ENCODE measurements at places on chromosomes 13 and 19.

GRCh38 chr19:5150902-5151741 is 182.2 kb downstream of the KDM4B start:
- ATAC-seq, result no peak

- ATAC-seq, result no peak
These were observed 2.5 kb downstream of the KDM4B start for GRCh38 chr19:4971424-4971793.

- ATAC-seq, result no peak
These were observed 532.4 kb upstream of the SGCG start for GRCh38 chr13:22648320-22648801.

DNA sequence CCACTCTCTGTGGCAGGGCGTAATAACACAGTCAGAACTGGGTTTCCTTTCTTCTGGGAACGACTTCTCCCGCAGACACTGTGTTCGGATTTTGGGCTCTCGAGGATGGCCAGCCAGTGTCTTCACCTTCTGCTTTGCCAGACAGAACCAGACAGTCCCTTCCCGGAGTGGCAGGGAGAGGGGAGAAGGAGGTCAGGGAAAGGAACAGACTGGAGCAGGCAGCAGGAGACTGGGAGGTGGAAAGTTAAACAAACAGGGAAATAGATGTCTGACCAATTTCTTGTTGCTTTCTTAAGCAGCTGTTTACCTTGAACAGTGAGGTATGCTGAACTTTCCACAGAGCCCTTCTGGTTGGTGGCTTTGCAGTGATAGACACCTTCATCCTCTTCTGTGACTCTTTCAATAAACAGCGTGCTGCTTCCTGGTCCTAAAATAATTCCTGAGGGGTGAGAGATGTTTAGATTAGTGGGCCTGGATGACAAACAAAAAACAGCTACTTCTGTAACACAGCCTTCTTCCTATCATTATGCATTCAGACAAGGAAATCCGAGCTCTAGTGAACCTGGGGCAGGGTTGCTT is 137.6 kb downstream of the FLT1 start:
- no peak for ATAC-seq

DNA sequence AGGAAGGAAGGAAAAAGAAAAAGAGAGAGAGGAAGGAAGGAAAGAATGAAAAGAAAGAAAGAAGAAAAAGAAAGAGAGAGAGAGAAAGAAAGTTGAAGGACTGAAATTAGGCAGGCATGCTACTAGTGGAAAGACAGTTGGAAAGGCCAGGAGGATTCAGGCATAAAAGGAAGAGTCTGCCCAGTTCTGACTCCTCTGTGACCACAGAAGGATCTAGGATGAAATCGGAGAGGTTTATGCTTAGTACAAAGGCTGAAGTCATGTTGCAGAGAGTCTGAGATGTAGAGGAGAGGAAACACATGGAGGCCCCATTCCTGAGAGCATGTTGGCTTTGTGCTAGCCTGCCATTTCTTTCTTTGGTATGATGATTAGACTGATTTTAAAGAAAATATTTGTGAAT is 246.5 kb upstream of the ARGLU1 start:
- ATAC-seq, result no peak

- no peak for ATAC-seq
These were observed 23.4 kb downstream of the RASL11A start for GRCh38 chr13:27293873-27294515.

DNA sequence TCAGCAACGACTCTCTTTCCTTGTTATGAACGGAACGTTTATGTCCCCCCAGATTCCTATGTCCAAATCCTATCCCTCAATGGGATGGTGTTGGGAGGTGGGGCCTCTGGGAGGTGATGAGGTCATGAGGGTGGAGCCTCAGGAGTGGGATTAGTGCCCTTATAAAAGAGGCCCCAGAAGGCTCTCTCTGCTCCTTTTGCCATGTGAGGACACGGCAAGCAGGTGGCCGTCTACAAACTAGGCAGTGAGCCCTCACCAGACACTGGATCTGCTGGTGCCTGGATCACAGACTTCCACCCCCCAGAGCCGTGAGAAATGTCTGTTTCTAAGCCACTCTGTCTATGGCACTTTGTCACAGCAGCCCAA is 53.2 kb downstream of the EPS15L1 start:
- no peak for ATAC-seq

DNA sequence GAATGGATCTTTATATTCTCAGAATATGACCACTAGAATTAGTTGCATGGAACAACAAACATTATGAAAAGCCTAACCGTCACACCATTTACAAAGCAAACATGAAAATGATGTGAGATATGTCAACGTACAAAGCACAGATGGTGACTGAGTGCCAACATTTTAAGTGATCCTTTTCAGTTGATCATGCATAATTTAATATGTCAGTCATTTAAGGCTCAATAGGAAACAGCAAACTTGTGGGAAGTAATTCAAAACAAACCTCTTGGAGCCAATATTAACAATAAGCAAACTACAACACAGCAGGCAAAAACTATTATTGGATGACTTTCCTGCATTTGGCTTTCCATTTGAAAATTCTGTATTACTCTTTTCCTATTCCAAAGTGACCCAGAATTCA is 277.6 kb downstream of the SLITRK6 start:
- no peak for ATAC-seq

Measured in gastroesophageal sphincter (tissue), 4 donors.